ENCODE measurements at places on chromosomes 16 and 17. TPM values are rescaled to one million over a fixed set of nuclear protein-coding genes. Genes with fewer than 3 reads are reported as not detected.

Gene GPR142
- total RNA-seq, result 0.16 TPM

Gene FSCN2
- total RNA-seq, result 1.1 TPM

Gene SCN4A
- under 0.01 TPM for total RNA-seq

Gene IRX6
- not detected for total RNA-seq

Gene KIFC3
- total RNA-seq, result 37.9 TPM

Gene OR4D1
- not detected for total RNA-seq

Gene ANKS4B
- not detected for total RNA-seq

Gene CA10
- not detected for total RNA-seq

Gene RNF112
- total RNA-seq, result 0.25 TPM

Gene COX6A2
- total RNA-seq, result not detected

Data from bladder microvascular endothelial cell (primary cell).